ENCODE measurements at places on chromosomes 13 and 19.

GRCh38 chr19:897442-898039 lies 4.3 kb downstream of the RNU6-9 start:
- no peak for DNase-seq

DNA sequence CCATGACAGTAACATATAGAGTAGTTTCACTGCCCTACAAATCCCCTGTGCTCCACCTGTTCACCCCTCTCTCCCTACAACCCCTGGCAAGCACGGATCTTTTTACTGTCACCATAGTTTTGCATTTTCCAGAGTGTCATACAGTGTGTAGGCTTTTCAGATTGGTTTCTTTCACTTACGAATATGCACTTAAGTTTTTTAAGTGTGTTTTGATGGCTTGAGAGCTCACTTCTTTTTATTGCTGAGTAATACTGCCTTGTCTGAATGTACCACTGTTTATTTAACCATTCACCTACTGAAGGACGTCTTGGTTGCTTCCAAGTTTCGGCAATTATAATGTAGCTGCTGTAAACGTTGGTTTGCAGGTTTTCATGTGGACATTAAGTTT lies 175.1 kb downstream of the ITGBL1 start:
- no peak for DNase-seq

DNA sequence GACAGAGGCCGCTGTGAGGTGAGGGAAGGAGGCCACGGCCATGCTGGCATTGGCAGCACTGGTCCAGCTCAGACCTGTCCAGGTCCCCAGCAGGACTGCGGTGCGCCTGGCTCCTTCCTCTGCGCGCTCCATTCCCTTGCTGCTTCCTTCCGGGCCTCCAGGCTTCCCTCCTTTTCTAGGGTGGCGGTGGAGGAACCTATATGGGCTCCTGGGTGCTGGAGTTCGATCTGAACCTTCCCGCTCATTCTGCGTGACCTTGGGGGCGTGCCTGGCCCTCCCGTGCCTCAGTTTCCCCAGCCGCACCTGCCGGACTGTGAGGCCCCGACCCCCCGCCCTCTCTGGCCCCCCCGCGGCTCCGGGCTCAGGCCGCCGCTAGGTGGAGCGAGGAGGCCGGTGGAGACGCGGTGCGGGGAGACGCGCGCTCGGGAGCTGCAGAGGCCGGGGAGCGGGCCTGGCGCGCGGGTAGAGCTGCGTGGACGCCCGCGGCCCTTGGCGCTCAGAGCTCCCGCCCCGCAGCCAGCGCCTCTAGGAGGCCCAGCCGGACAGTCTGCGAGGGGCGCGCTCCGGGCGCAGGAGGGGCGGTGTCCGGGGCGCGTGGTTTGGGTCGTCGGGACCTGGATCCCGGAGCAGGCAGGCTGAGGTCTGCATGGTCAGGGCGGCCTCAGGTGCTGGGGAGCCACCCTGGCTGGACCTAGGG lies 29.9 kb downstream of the EFNA2 start:
- DNase-seq, result peak; percentile 38

- no peak for DNase-seq
Measured at GRCh38 chr13:102089722-102090121, 312.1 kb downstream of the FGF14 start.

GRCh38 chr19:6446452-6446851 lies 12.9 kb upstream of the SLC25A41 start:
- DNase-seq, result no peak

- no peak for DNase-seq
Measured at GRCh38 chr19:38711726-38712153, 32.5 kb downstream of the CAPN12 start.

- no peak for DNase-seq
Measured at GRCh38 chr19:3024870-3025548, 4.1 kb downstream of the TLE2 start.

GRCh38 chr13:105058517-105058916 lies 1476.9 kb downstream of the EFNB2 start:
- DNase-seq, result no peak

DNA sequence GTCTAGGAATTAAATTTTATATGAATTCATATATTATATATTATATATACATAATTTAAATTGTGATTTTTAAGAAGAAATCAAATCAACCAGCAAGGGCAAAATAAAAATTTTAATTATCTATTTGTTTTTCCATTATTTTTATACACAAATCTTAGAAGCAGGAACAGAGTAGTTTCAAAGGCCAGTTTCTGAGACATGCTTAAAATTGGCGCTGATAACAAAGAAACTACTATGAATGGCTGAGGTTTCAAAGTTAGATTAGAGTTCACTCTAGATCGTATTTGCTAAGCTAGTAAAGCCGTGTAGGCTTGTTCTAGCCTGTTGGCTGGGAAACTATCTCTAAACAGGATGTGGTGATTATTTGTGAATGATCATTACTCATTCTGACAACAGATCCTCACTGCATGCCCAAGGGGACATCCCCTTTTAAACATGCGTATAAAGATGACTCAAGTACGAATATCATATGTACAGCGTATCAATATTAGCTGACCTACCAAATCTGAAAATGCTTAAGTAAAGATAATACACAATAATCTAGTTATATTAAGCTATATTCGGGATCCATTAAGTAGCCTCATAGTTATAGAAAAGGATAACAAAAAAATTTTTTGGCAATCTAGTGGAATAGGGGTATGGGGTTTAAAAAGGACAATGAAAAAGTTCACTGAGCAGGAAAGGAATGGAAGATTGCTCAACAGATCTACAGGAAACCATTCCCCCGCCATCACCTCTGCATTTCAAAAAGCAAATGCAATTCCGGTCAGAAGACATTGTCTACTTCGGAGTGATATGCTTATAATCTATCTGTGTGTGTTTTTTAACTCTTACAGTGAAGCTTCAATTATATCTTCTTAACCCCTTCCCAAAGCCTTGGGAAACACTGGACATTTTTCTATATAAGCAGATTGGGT lies 150.1 kb downstream of the SHISA2 start:
- no peak for DNase-seq

GRCh38 chr19:29309637-29310036 lies 96.7 kb upstream of the UQCRFS1 start:
- DNase-seq, result no peak

DNA sequence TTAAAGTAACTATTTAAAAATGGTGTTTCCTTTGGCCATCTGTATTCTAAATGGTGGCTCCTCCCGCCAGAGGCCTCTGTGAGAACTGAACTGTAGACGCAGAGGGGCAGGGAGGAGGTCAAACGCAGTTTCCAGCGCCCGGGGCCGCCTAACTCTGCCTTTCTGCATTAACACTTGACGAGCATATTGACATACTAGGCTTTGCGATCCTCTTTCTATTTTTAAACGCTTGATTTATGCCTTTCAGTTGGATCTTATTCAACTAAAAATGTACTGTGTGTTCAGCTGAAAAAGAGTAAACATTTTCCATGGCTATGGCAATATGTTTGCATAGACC lies 74.7 kb downstream of the SPACA7 start:
- DNase-seq, result no peak

- DNase-seq, result no peak
Measured at GRCh38 chr19:18465964-18466339, 28.0 kb upstream of the ISYNA1 start.

Data from stimulated activated CD4-positive, alpha-beta T cell treated with anti-CD3 and anti-CD28 coated beads, Interleukin-2, amount 100 ng/mL, for 24 hours (primary cell).